ENCODE measurements at places on chromosomes 11 and 22.

GRCh38 chr22:27827604-27828587 is 26.3 kb upstream of the MN1 start:
- no peak for DNase-seq

- DNase-seq: no peak
Measured at GRCh38 chr22:27788500-27789288, 12.9 kb downstream of the MN1 start.

DNA sequence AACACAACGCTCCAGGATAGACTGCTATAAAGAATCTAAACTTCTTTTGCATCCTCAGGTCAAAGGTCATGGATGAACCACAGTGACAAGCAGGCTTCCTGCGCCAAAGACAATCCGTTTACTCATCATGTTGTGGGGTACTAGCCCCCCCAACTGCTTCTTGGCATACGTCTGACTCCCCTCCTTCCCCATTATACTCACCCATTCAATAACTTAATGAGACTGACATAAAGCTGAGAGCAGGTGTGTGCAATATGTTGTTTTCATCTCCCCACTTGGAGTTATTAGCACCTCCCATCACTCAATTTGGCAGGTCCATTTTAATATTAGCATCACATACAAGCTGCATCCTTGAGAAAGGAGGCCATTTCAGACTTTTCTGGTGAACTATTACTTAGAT is 157.1 kb downstream of the CADM1 start:
- no peak for DNase-seq

DNA sequence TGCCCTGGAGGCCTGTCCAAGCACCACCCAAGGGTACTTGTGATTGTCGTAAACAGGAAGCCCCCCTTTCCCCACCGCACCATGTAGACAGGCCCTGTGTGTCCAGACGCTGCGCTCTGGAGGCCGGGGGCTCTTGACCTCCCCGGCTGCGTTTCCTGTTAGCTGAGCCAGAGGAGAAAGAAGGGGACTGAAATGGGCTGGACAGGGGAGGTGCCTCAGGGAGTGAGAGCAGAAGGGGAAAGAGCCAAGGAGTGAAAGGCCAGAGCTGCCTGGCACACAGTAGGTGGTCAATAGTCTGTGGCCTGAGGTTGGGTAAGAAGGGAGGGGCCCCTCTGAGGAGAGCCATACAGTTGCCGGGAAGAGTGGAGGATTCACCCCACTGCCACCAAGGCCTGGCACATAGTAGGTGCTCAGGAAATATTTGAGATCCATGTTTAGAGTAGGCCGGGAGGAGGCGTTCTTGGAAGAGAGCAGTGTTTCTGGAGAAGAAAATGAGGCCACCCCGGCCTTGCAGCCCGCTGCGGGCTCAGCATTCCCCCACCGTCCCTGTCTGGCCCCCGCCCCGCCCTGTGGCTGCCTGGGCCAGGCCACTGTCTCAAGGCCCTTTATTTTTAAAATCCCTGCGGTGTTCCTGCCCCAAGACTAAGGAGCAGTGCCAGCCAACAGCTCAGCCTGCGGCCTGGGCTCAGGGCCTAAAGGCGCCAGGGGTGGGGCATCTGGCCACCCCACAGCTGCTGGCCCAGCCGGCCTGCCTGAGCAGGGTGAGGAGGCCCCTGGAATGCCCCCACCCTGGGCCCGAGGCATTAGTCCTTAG is 13.6 kb upstream of the CDC42EP1 start:
- peak; percentile 86 for DNase-seq

DNA sequence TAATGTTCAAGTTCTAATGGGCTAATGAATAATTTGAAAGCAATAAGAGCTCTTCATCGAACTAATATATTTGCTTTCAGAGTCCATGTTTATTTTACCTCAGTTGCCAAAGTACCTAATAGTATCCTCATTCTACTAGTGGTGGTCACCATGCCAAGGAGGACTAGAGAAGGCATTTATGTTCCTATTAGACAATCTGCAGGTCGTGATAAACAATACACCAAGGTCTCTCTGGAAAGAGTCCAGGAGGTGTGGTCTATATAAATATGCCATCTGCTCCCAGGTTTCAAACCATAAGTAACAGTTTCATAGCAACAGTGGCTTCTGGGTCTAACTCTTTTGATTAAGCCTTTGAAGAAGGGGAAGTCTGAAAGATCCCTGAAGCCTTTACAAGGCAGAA is 42.9 kb downstream of the ARFGAP3 start:
- no peak for DNase-seq

- DNase-seq: peak; percentile 65
Measured at GRCh38 chr11:108647701-108648527, 17.0 kb upstream of the DDX10 start.

DNA sequence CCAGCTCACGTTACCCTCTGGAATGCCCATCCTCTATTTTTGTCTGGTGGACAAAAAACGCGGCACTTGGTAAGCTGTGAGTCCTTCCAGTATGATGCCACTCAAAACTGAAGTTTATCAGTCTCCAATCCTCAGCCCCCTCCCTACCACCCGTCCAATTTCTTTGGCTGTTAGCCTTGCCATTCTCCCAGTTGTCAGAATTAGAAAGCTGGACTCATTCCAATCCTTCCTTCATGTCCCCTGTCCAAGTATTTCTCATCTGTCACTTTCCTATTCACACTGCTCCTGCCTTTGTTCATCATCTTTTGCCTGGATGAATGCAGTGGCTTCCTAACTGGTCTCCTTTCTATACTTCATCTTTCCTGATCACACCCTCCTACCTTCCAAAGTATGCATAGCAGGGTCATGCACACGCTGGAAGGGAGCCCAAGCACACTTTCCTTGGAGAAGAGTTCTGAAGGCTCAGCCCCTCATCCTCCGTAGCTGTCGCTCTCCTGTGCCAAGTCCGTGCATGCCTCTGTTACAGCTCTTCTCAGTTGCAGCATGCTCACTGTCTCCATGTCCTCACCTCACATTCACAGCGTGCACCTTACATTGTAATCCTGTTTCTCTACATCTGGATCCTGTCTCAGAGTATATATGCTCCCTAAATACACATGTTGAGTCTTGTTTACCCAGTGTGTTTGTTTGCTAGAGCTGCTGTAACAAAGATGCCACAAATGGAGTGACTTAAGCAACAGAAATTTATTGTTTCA is 19.4 kb downstream of the APLP2 start:
- no peak for DNase-seq

- no peak for DNase-seq
Measured at GRCh38 chr22:19443544-19444211, 3.8 kb downstream of the C22orf39 start.

GRCh38 chr22:38202437-38203089 is 769 bp downstream of the MAFF start:
- peak; percentile 88 for DNase-seq

DNA sequence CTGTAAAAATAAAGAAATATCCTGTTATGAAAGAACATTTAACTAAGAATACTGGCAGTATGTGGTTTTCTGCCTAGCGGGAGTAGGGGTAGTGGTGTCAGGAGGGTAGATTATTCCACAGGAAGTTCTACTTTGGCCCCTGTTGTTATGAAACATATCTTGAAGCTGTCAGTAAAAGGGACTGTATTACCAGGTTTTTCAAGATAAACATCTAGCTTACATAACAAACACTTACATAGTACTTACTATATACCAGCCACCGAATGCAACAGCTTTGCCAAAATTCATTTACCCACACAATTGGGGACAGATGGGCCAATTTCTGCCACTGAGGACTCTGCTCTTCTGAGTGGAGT is 3.7 kb downstream of the TMEM123 start:
- DNase-seq: no peak

DNA sequence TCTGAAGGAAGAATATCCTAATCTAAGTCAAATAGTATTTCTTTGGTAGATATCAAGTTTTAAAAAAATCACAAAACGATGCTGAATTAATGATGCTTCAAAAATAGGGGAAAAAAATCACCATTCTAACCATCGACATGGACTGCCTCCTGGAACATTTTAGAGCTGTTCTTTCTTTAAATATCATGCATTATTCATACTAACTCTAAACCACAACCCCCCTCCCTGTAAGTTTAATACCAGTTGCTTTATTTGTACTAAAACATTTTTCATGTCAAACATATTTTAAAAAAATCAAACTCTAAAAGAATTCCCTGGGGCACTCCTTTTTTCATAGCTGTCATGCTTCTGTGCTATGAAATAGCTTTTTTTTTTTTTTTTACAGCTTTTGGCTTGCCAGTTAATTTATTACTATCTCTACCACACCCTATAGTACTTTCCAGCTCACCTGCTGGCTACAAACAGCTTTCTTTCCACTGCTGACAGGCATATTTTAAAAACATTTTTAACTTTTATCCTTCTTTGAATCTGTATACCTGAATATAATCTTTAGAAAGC is 256.9 kb downstream of the SOX6 start:
- no peak for DNase-seq

- DNase-seq: no peak
Measured at GRCh38 chr11:1494650-1495049, 8.1 kb upstream of the MOB2 start.

DNA sequence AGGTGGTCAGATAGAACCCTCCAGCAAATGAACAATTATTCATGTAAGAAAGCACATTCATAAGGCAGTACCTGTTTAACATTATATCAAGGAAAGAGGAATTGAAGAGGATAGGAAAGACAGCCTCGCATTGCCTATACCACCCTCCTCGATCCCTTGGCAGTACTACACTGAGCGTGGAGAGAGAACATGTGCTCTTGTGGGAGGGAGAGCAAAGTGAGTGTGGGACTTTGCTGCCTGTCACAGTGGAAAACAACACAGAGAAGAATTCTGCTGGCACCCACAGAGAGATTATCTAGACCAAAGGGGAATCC is 17.5 kb upstream of the DDX10 start:
- DNase-seq: no peak

DNA sequence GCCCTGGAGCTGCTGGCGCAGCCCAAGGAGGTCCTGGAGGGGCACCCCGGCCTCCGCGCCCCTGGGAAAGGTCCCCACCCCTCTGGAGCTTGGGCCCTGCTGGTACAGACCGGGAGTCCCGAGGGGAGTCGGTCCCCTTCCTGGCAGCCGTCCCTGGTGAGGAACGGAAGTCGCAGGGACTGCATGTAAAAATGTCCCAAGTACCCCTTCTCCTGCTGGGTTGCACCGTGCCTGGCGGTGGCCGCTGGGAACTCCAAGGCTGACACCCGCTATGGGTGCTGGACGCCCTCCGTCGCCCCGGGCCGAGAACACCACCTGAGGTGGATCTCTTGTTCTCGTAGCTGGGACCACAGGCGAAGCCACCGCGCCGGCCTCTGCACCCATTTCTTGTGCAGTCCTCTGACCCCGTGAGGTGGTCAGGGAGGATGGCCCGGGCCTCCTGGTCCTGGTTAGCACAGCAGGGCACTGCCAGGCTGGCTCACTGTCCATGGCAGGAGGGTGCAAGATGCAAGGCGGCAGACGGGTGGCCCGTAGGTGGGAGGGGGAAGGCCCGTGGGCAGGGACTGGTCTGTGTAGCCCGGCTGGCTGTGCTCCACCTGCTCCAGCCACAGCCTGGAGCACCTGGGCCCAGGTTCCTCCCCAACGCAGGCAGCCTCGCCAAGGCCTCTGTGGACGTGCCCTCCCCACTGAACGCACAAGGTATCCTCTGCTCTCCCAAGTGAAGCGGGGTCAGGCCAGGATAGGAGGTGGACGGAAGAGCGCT is 165.2 kb downstream of the IGLL1 start:
- no peak for DNase-seq

DNA sequence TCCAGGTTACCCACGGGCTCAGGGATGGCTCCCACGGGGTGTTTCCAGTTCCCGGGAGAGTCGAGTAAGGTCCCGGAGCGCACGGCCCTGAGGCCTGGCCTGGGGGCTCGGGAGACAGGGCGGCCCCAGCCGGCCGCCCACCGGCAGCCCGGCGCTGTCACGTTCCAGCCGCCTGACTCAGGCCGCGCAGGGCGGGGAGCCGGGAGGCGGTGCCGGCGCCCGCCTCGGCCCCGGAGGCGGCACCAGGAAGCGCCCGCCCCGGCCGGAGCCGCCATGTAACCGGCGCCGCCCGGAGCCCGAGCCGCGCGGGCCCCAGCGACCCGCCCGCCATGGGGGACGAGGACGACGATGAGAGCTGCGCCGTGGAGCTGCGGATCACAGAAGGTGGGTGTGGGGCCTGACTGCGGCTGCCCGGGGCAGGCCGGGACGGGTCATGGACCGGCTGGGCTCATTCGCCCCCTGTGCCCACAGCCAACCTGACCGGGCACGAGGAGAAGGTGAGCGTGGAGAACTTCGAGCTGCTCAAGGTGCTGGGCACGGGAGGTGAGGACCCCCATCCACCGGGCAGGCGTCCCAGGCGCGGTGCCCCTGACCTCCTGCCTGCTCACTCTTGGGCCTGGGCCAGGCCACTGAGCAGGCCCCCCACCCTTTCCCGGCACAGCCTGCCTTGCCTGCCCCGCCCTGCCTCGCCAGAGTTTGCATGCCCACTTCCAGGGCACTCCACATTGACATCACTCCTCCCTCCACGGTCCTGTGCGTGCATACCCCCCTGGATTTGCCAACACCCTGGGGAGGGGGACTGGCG is at the start of gene RPS6KA4:
Gene RPS6KA4 (plus strand): TSS at position 256 of the 805 bp plus-strand sequence. CDS start 74 bp downstream, at position 330.
- DNase-seq: peak; percentile 70

DNA sequence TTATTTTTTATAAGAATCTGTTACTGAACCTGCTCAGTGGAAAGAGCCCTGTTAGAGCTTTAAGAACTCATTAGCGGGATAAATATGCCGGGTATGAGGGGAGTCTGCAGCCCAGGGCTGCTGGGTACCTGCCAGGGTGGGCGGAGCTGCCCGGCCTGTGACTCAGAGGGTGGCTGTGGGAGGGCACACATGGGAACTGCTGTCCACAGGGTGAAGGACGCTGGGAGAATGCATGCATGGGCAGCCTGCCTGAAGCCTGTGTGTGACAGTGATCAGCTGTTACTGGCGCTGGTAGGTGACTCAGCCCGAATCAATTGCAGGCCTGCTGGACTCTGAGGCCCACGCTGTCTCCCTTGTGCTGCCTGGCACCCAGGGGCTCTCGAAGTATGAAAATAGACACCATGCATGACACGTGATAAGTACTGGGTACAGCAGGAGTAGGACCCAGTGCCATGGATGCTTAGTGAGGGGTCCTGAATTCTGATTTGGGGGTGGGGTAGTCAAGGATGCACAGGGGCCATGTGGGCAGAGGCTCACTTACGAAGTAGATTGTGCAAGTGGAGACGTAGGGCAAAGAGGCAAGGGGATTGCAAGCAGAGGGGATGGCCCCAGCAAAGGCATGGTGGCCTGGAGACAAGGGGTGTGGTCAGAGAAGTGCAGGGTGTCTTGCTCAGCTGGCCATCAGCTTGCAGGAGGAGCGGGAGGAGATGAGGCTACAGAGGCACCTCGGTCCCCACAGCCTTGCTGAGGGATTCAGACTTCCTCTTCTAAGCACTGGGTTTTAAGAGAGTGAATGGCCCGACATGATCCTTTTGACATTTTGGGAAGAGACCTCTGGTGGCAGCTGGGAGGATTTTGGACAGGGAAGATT is 36.5 kb downstream of the GRIK4 start:
- peak; percentile 84 for DNase-seq

- no peak for DNase-seq
Measured at GRCh38 chr11:107549253-107549953, 16.1 kb downstream of the ALKBH8 start.

- DNase-seq: no peak
Measured at GRCh38 chr11:27304514-27304913, 58.5 kb downstream of the CCDC34 start.

DNA sequence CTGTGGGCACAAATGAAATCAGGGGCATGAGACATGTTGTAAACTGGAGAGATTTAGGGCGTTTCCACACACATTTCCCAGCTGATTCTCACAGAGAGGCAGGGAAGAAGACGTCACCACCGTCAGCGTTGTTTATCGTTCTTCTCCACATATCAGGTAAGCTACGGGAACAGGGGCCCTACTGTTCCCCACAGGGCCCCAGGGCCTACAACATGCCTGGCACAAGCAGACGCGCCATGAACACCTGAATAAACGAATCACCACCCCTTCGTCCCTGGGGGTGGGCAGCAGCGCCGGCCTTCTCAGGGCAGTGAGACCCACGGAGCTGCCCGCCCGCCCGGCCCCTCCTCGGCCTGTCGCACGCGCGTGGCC is 342 bp downstream of the EFCAB6 start:
- no peak for DNase-seq

Measured in left hindlimb (tissue), 1 donor.